ENCODE measurements at places on chromosomes 6 and 20.

GRCh38 chr20:47055699-47056369, 161.2 kb downstream of the EYA2 start:
- DNase-seq, result no peak

GRCh38 chr6:12459945-12460661, 169.9 kb downstream of the EDN1 start:
- DNase-seq, result no peak

GRCh38 chr6:129440691-129441090, 269.3 kb downstream of the ARHGAP18 start:
- no peak for DNase-seq

- no peak for DNase-seq
These were observed 20.8 kb downstream of the TBC1D7 start for GRCh38 chr6:13307508-13307995.

GRCh38 chr6:43722920-43723545, 35.4 kb upstream of the MRPS18A start:
- no peak for DNase-seq

DNA sequence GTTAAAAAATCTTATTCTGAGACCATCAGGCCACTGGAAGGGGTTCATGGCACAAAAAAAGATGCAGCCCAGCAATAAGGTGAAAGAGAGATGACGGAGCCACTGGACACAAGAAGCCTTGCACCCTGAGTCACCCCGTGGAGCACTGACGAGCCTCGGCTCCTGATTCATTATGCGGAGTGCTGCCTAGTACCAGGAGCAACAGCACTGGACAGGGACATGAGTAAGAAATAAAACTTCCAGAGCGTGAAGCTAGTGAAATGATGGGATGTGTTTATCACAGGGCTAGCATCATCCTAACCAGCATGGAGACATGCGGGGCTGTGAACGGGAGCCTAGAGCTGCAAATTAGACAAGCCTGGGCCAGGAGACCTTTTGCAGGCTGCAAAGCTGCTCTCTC, 53.3 kb downstream of the RNASET2 start:
- DNase-seq, result no peak

DNA sequence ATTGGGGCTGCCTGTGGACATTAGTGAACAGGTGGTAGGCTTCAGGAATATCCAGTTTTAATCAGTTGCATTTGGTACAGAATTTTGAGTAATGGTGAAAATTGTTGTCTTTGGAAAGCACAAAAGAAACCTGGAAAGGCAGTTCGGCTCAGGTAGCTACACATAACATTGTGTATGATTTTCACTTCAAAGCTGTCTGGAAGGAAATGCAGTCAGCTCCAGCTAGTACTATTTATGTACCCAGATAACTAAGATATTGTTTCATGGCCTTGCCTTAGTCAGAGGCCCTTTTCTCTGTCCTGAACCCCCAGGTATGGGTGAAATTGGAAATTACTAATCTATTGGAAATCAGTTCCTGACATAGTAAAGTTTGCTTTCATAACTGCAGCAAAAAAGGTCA, 195.6 kb upstream of the UST start:
- no peak for DNase-seq

DNA sequence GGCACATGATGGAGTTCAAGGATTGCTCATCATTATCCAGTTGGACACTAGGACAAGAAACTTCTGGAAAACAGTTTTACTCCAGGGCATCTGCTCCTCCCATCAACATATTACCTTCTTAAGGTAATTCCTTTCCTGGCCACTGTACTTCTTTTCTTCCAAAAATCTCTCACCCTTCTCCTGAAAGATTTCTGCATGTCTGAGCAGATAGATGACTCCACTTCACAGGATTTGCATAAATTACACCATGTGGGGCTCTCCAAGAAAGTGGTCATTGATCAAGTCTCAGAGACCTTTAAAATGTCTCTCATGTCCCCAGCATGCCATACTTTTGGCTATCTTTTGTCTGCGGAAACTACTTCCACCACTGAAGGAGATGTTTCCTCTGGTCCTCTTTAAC, 103.2 kb upstream of the TNFAIP3 start:
- DNase-seq, result no peak

DNA sequence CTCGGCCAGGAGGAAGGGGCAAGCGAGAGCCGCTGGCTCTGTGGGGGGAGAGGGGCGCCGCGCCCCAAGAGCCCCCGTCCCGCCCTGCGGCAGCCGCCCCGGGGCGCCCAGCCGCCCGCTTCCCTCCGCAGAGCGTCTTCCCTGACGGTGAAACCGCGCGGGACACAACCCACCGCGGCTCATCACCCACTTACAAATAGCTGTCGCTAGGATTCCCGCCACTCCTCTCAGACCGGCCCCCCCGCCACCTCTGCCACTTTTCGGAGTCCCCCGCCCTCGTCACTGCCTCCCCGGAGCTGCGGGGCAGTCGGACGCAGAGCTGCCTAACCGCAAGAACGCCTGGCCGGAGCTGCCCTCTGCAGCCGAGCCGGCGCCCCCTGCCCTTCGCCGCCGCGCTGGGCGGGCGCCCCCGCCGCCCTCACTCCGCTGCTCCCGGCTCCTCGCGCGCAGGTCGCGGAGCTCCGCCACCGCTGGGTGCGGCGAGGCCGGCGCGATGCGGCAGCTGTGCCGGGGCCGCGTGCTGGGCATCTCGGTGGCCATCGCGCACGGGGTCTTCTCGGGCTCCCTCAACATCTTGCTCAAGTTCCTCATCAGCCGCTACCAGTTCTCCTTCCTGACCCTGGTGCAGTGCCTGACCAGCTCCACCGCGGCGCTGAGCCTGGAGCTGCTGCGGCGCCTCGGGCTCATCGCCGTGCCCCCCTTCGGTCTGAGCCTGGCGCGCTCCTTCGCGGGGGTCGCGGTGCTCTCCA, at the start of gene SLC35D3:
Gene SLC35D3 (plus strand): TSS at position 366 of the 749 bp plus-strand sequence. CDS start 128 bp downstream, at position 494.
- no peak for DNase-seq

- DNase-seq, result no peak
These were observed 32.2 kb downstream of the RAMACL start for GRCh38 chr6:166554316-166554715.

DNA sequence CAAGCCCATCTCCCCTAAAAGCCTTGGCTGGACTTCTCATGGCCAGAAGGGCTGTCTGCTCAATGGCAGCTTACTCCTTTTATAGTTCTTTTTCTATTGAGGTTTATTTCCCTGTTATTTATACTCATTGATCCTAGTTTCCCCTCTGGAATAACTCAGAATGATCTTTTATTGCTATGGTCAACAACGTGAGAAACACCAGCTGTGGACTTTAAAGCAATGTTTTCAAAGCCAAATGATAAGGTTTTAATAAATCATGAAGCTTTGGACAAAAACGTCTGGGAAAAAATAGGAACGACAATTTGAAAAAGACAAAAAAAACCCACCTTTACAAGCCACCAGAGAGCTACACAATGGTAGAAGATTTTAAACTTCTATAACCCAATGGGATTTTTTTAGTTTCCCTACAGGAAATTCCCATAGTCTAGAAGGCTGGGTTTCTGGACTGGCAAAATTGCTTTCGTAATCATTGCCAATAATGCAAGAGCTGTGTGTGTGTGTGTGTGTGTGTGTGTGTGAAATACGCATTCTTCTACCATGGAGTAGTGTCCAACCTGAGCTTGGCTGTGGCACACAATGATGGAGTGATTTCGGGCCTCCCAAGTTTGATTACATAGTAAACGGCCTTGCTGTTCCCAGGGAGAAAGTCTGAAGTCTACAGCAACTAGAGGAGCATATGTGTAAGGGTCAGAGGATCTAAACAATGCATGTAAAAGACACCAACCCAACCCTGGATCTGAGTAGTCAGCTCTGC, 396.0 kb downstream of the SYNE1 start:
- DNase-seq, result no peak

DNA sequence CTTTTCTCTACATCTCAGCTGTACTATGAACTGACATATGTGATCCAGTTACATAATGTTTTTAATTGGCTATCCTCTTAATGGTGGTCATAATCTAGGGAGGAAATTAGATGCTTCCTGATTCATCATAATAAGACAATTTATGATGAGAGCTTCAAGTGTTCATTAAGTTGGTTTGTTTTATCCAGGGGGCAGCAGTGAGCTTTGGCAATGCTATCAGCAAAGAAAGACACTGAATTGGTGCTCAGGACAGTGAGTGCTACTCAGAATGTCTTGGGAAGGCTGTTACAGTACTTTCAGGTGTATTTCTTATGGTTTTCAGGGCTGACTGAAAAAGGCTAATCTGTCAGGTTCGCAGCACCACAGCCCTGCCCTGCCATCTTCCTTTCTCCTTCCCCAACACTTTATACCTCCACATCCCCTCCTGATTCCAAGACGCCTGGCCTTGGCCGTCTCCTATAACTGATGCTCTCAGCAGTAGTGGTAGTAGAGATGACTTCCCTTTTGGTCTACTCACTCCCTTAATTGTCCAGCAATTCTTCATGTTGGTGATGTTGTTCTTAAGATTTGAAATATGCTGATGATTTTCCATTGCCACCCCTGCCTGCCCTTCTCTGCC, 67.0 kb upstream of the TNFAIP3 start:
- no peak for DNase-seq

Measured in thymus (tissue), 14 donors.